ENCODE measurements at places on chromosomes 11 and 22.

GRCh38 chr11:35012467-35013191 lies 96.2 kb downstream of the PDHX start:
- peak; percentile 59 for DNase-seq

DNA sequence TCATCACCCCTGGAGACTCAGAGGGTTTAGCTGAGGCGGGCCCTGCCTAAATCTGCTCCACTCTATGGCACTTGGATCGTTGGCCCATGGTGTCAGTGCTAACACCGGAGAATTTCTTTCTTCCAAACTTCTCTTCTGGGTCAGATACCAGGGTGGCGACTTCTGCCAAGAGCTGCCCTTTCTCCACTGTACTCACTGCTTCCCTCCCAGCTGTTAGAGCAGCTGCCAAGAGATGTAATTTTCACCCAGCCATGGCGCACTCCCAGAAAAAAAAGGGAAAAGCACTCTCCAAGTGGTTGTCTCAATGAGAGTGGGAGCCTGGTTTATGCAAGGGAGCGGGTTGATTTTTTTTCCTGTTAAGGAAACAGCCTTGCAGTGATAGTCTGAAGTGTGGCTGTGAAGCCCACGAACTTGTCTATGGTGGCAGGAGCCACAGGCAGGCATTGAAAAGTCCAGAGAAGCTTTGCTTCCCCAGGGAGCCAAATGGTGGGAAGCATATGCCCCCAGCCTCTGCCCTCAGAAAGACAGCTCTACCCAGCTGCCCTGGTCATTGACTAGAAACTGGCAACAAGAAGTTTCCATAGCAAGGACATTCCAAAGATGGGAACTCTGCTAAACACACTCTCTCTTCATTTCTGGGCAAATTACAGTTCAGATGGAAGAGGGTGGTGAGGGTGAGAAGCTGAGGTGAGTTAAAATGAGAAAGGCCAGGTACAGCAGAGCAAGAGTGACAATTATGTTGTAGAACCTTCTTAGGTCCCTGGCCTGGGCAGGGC lies 10.7 kb downstream of the PCSK7 start:
- DNase-seq, result no peak

- peak; percentile 24 for DNase-seq
Observed at GRCh38 chr11:17528181-17528691, 16.0 kb downstream of the USH1C start.

DNA sequence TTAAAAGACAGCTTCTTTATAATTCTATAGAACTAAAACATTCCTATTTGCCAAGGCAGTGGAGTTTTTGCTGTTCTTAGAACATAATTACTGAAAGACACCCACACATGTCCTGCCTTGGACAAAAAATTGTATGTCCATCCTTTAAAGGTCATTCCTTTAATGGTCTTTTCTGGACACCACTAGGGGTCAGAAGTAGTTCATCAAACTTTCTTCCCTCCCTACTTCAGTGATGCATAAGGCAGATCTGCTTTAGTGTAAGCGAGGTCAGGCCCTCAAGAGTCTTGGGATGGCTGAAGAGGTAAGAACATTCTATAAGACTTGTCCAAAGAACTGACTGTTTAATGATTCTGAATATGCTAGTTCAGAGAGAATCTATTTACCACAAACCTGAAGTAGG lies 4.3 kb upstream of the OR51V1 start:
- no peak for DNase-seq

GRCh38 chr11:2465202-2466068 lies 20.6 kb downstream of the KCNQ1 start:
- no peak for DNase-seq

- no peak for DNase-seq
Observed at GRCh38 chr11:120663142-120663541, 151.6 kb downstream of the GRIK4 start.

- no peak for DNase-seq
Observed at GRCh38 chr11:5703741-5704536, 14.3 kb downstream of the TRIM22 start.

- DNase-seq, result peak; percentile 37
Observed at GRCh38 chr22:44182588-44183286, 2.0 kb downstream of the PARVG start.

- no peak for DNase-seq
Observed at GRCh38 chr11:116792144-116792868, 627 bp upstream of the APOA5 start.

GRCh38 chr11:107550304-107550703 lies 15.2 kb downstream of the ALKBH8 start:
- DNase-seq, result no peak

GRCh38 chr11:13152736-13153541 lies 124.7 kb upstream of the BMAL1 start:
- DNase-seq, result no peak

DNA sequence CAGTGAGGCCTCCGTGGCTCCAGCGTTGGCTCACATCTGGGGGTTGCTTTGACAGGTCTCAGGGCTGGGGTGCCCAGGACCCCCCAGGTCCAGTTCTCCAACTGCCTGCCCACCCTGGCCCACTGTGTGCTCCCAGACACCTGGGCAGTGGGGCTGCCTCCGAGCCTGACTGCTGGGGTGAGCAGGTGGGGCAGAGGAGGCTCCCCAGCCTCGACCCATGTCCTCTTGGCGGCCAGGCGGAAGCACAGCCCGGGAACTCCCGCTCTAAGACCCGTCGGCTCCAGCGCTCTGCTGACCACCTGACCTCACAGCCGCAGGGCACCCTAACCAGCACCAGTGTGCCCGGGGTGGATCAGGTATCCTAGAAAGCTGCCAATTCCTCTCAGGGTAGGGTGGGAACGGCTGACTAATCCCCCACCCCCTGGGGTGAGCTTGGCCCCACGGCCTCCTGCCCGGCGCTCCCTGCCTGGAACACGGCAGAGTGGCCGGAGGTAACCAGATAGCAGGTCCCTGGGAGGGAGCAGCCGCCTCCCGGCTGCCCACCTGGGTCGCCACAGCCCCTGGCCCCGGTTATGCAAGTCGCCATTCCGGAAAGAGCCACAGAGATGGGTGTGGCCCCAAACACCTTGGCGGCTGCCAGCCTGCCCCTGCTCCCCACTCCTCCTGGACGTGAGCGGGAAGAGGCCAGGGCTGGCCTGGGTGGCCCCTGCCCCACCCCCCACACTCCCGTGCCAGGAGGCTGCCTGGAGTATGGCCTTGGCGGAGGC lies 19.2 kb upstream of the MUC5B start:
- DNase-seq, result no peak

DNA sequence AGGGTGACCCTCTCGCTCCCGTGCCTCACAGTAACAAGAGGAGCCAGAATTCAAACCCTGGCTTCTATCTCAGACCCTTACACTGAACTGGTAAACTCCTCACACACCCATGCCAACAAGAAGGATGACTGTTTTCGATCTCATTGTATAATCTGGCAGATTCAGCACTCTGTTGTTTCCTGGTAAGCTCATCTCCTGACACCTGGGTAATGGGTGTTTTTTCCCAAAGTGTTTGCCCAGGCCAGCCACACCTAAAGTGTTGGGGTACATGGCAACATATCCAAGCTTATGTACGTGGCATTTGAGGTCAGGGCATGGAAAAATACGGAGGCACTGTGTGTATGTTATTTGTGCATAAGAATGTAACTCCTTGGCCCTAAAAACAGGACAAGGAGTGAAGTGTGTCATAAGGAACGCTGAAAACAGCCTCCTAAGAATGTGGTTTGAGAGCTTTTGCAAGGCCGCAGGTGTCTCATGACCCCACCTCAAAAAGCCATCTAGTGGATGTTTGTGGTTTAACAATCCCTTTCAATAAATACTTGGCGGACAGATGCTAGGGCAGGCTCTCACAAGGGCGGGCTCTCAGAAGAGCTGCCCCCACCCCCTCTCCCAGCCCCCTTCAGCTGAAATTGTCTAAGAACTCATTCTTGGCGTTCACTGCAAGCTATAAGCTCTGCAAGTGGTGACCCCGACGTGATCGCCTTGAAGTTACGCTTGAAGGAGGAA lies at the start of gene MS4A15:
Gene MS4A15 (plus strand): TSS at position 561 of the 726 bp plus-strand sequence. CDS start 6,867 bp downstream, outside the sequence.
- no peak for DNase-seq

DNA sequence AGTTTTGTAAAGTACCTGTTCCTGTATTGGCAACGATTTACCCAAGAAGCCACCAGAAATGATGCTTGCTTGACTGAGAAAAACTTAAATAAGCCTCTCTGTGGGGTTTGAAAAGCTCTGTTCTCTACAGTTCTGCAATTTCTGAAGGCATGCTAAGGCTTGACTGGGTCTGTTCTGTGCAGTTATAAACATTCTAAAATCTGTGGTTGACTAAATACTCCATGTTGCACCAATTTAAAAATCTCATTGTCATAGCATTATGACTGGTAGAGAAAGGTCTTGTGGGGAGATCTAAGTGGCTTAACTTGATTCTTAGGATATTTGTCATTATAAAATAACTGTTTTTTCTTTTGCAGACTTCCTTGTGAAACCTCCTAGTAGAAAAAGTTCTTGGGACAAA lies 73.7 kb downstream of the MTMR3 start:
- DNase-seq, result no peak

GRCh38 chr22:29096736-29097669 lies 24.2 kb downstream of the KREMEN1 start:
- no peak for DNase-seq

- DNase-seq, result no peak
Observed at GRCh38 chr11:29809121-29809520, 207.7 kb downstream of the KCNA4 start.

GRCh38 chr11:1161410-1162137 lies 3.8 kb downstream of the MUC5AC start:
- no peak for DNase-seq

DNA sequence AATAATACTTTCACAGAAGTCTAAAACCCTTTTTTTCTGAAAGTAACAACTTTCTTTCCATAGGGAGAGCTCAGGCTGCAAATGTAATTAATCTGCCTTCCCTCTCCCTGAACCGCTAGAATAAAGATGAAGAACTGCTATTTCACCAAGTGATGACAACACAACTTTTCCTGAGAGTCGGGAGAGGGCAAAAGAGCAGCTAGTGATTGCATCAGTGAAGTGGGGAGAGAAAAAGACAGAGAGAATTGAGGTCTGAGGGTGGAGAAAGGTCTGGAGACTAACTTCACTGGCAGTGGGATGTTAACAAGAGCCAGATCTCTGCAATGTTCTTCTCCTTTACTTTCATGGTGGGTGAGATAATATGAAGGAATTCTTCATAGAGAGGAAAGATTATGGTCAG lies 10.9 kb upstream of the MPEG1 start:
- no peak for DNase-seq

GRCh38 chr22:49359076-49359475 lies 468.6 kb downstream of the BRD1 start:
- DNase-seq, result no peak

DNA sequence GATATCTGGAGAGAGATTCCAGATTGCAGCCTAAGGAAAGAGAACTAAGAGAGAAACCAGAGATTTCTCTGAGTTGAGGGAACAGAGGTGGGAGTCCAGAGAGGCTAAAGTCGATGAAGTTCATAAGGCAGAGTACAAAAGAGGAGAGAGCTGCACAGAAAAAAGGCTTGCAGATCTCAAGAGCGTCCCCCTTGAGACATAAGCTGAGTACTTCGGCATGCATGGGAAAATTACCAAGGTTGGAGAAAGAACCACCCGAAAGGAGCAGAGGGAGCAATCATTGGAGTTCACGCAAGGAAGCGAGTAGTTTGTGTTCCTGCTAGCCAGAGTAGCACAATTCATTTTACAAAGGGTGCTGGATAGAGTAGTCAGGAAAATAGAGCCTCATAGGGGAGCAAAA lies 293.5 kb downstream of the TMEM135 start:
- no peak for DNase-seq
